ENCODE measurements at places on chromosomes 4 and X.

- DNase-seq = no peak
Measured at GRCh38 chr4:146336410-146336807, 122.1 kb downstream of the REELD1 start.

DNA sequence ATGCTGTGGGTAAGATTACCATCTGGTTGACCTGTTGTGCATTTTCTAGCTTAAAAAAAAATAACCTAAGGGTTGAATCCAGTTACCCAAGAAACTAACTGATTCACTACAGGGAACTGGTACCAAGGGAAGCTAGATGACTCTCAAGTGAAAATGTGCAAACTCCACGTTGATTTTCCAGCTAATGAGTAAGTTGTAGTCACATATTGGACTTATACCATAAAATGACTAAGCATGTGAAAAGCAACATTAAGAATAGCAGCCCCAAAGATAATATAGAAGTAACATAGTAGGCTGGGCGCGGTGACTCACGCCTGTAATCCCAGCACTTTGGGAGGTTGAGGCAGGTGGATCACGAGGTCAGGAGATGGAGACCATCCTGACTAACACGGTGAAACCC, 270.9 kb downstream of the SPRY1 start:
- no peak for DNase-seq

- DNase-seq = no peak
Measured at GRCh38 chrX:3216581-3217180, 129.8 kb downstream of the MXRA5 start.

DNA sequence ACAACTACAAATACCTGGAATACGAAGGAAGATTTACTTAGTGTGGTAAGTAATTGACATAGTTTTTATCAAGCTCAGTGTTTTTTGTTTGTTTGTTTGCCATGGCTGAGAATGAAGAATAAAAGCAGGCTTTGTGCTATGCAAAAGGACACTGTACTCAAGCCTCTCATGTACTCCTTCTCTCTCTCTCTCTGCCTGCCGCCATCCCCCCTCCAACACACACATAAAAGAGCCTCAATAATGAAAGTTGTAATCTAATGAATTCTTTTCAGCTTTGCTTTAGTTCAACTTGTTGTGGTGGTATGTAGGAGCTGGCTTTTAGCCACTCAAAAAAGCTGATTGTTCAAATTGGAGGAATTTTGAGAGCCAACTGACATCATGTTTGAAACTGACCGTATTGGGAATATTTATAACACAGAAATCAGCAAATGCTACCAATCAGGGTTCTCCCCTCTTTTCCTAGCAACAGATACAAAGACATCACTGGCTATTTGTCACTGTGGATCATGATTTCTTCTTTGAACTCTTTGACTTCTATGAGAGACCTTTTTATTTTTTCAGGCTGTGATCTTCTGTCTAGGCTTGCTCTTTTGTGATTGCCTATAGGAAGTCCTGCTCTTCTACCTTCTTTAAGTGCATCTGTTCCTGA, 1148.8 kb downstream of the RAPGEF2 start:
- no peak for DNase-seq

DNA sequence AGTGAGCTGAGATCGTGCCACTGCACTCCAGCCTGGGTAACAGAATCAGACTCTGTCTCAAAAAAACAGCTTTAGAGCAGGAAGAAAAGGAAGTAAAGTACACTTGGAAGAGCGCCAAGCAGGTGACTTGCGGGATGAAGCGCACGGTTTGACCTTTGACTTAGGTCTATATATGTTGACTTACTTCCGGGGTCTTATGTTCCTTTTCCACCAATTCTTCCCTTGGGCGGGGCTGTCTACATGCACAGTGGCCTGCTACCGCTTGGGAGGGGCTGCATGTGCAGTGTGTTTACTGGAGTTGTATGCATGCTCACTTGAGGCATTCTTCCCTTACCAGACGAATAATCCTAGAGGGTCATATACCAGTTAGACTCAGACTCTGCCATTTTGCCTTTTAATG, 108.6 kb downstream of the APOOL start:
- DNase-seq = no peak

GRCh38 chr4:74390677-74391076, 25.7 kb downstream of the EREG start:
- no peak for DNase-seq

All from Right ventricle myocardium superior (tissue), 1 donor.